Cardiac fibroblast (primary cell): ENCODE measurements at places on chromosomes 6 and 20.

DNA sequence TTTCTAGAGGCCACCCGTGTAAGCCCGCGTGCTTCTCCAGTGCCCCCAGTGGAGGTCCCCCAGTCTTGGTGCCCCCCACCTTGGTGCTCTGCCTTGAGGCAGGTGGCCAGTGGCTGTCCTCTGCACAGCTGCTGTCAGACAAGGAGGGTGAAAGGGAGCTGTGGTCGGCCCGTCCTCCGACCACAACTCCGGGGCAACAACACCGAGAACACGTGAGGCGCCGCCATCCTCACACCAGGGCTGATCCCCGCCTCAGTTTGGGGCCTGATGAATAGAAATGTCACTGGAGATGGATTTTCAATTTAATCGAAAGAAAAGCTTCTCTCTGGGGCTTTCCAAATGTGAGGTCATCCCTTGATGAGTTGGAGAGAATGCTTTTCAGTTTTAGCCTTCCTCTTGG is 304.6 kb downstream of the CDH4 start:
- DNase-seq, result no peak

DNA sequence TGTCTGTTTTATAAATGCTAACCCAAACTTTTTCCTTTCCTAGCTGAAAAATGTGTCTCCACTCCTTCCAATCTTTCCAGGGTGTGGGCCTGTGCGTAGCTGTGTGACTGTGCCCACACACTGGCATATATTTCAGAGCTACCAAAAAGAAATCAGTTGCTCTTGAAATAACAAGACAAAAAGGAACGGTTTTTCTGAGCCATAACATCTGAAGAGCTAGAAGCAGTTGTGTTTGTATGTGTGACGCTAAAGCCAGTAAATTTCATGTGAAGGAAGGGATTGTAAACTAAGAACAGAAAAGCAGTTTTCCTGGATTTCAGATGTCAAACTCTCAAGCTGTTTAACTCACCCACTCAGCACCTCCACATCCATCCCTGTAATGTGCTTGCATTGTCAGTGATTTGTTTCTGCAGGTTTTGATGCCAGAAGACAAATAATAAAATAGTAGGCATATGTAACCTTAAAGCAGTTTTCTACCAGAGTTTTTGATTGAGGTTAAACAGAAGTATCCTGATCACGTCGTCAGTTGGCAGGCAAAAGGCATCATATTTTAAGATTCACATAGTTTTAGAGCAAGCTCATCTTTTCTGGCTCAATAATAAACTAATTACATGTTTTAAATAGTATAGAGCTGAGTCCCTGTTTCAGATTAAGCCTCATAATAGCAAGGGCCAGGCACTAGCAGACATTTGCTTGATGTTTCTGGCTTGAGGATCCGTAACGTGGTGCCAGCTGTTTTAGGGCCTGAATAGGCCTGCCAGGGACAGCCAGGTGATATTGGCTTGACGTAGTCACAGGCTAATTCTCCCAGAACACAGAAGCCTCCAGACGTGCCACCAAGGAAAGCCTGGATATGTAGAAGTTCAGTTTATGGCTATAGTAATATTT is 90.9 kb downstream of the FOXO3 start:
- DNase-seq, result peak; percentile 88

GRCh38 chr6:125819535-125820326 is 29.0 kb downstream of the NCOA7 start:
- no peak for DNase-seq

- DNase-seq, result no peak
Observed at GRCh38 chr6:139779988-139780774, 405.7 kb upstream of the CITED2 start.
